ENCODE measurements at places on chromosomes 4 and X.
A peak's percentile ranks its signal among the peaks of the same experiment; 100 is the strongest.

- no peak for DNase-seq
Observed at GRCh38 chr4:12689457-12689856, 794.7 kb downstream of the RAB28 start.

- peak; percentile 3 for DNase-seq
Observed at GRCh38 chr4:25908491-25908901, 5.5 kb upstream of the SMIM20 start.

DNA sequence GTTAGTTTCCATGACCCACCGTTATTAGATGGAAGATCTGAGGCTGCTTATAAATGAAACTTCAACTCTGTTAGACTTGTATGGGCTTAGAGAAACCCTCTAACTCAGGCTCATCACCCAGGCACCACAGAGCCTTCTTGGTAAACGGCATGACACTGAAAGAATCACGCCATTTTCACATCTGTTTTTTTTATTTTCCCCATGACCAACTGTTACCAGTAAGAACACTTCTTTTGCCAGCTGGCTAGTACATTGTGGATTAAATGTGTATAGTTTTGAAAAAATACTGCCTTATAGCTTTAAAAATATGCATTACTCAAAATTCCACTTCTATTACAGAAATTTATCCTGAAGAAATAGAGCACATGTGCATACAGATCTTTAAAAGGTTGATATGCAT is 48.0 kb upstream of the APELA start:
- DNase-seq = no peak

GRCh38 chrX:69067841-69068240 is 97.4 kb downstream of the PJA1 start:
- no peak for DNase-seq

DNA sequence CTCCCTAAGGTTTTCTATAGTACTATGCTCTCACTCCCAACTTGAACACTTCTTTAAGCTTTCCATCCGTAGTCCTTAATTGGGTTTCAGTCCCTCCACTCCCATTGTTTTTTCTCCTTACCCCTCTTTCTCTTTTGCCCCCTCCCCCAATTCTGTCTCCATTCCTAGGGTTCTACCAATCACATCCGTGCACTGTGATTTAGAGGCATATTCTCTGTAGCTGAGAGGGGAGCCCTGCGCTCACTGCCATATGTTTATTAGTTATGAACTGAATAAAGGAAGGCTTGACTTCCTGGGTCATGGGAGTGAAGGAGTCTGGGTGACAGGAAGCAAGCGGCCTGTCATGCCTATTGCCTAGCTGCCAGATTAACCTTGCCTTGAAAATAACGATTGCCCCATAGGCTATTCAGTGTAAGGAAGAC is 471 bp downstream of the MCTS1 start:
- DNase-seq = peak; percentile 38

DNA sequence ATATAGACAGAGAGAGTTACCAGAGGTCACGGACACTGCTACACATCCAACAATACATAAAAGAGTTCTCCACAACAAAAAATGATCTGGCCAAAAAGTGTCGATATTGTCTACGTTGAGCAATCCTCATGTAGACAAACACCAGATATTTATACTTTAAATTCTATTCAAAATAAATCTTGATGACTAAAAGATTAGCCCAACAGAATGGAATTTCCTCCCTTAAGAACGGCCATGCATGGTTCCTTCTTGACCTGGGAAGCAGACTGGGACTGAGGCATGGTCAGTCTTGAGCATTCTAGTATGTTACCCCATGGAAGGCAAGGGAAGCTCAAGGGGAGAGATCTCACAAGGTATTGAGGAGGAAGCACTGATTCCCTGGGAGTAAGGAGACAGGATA is 43.5 kb downstream of the LHFPL1 start:
- no peak for DNase-seq

GRCh38 chr4:15186149-15186548 is 183.9 kb downstream of the CPEB2 start:
- no peak for DNase-seq

GRCh38 chr4:39855909-39856512 is 121.7 kb downstream of the PDS5A start:
- DNase-seq = no peak

GRCh38 chrX:136251041-136251991 is at the start of gene MAP7D3:
TSS of gene MAP7D3 (minus strand) at chrX:136251400. CDS start at chrX:136251358, 42 bp downstream.
- no peak for DNase-seq

- DNase-seq = no peak
Observed at GRCh38 chr4:158496030-158496741, 25.5 kb upstream of the RXFP1 start.

- DNase-seq = no peak
Observed at GRCh38 chr4:134645778-134646177, 444.2 kb upstream of the PABPC4L start.

GRCh38 chr4:155614111-155614762 is 52.4 kb upstream of the GUCY1A1 start:
- no peak for DNase-seq

DNA sequence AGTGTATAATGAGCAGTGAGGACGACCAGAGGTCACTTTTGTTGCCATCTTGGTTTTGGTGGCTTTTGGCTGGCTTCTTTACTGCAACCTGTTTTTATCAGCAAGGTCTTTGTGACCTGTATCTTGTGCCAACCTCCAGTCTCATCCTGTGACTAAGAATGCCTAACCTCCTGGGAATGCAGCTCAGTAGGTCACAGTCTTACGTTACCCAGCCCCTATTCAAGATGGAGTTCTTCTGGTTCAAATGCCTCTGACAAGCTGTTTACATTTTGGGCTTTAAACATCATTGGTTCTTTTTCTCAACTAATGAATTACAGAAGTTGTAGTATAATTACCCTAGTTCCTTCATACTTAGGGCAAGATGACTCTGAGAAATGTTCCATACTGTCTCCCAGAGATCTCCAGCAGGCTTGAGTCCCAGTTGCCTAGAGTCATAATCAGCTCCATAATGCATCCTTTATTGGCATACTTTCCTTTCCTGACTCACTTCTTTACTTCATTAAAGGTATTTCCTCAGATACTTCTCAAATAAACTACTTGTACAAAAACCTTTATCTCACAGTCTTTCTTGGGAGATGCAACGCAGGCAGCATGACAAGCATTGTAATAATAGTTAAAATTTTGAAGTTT is 136.5 kb downstream of the KDM6A start:
- no peak for DNase-seq

DNA sequence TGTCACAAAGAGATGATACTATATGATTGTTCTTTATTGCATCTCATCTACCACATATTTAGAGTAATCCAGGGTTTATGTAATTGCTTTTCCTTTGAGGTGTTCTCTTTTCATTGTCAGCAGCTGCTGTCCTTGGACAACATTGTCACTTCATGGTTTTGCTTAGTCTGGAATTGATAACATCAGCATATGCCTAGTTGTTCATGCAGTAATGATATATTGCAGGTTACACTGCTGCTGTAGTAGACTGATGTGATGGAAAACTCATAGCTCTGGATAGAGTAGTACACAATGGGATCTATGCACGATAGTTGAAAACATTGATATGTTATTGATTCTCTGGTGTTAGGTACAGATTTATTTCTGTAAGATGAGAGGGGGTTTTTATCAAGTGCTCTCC is 13.7 kb downstream of the NEIL3 start:
- no peak for DNase-seq

DNA sequence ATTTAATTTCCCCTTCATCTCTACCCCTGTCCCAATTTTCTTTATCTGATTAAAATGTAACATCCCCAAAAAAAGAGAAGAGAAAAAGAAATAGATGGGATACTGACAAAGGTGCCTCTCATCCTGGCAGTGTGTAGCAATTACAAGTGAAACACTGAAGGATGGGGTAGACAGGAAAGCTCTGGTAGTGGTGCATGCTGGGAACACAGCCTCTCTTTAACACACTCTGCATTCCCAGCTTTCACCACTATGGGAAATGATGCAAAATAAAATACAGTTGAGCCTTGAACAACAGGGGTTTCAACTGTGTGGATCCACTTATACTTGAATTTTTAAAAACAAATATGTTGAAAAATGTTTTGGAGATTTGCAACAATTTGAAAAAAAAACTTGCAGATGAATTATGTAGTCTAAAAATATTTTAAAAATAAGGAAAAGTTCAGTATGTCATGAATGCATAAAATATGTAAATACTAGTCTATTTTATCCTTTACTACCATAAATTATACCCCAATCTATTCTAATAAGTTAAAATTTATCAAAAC is 239.2 kb upstream of the DDX53 start:
- DNase-seq = no peak

DNA sequence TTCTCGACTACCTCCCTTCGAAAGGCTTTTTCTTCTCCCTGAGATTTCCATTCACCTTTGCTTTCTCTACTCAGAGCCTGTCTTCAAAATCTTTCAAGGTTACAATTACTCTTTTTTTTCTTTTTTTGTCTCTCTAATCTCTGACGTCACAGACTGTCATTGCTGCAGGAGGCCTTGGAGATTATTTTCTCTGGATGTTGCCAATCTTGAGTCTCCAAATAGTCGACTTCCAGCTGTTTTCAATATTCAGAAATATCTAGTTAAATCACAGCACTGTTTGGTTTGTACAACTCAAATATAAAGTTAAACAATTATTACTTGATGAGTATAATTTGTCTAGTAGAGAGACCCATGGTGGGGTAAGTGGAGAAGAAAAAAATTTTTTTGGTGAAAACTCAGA is 359.0 kb upstream of the BOD1L1 start:
- no peak for DNase-seq

DNA sequence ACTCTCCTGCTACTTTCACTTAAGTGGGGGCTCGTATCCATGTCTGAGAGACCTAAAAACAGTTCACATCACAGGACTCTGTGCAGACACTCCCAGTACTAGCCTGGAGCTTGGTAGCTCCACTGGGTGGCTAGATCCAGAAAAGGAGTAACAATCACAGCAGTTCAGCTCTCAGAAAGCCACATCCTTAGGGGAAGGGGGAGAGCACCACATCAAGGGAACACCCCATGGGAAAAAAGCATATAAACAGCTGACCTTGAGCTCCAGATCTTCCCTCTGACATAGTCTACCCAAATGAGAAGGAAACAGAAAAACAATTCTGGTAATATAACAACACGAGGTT is 175.8 kb downstream of the FAM13A start:
- no peak for DNase-seq

- DNase-seq = no peak
Observed at GRCh38 chrX:39811376-39811775, 286.4 kb downstream of the BCOR start.

GRCh38 chrX:120468071-120468470 is 1.0 kb downstream of the LAMP2 start:
- DNase-seq = no peak

DNA sequence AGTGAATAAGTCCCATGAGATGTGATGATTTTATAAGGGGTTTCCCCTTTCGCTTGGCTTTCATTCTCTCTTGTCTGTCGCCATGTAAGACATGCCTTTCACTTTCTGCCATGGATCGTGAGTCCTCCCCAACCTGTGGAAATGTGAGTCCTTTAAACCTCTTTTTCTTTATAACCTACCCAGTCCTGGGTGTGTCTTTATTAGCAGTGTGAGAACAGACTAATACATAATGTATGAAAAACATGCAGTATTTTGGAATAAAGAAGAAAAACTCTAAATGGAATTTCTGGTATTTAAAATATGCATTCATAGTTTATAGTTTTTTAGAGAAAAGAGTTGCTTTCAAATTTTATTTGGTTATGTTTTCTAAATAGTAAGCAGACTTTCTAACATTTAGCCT is 360.7 kb downstream of the PCDH7 start:
- no peak for DNase-seq

- no peak for DNase-seq
Observed at GRCh38 chrX:81201071-81201470, 642 bp downstream of the HMGN5 start.

- no peak for DNase-seq
Observed at GRCh38 chrX:153921070-153921469, 5.0 kb downstream of the ARHGAP4 start.

- DNase-seq = no peak
Observed at GRCh38 chr4:37799941-37800554, 26.4 kb upstream of the PGM2 start.

- no peak for DNase-seq
Observed at GRCh38 chr4:155571184-155571944, 95.3 kb upstream of the GUCY1A1 start.

- DNase-seq = no peak
Observed at GRCh38 chrX:9845578-9845952, 59.3 kb downstream of the SHROOM2 start.

DNA sequence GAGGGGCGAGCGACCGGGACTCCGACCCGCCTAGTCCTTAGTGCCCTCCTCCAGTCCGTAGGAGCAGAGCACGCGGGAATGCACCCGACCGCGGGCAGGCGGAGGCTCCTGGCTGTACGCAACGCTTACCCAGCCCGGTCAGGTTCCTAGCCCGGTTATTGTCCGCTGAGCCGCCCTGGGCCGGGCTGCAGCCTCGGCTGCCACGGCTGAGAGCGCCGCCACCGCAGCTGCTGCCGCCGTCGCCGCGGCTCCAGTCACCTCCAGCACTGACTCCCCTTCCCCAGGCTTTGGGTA is at the start of gene AMER1:
TSS of gene AMER1 (minus strand) at position 268 of the 294 bp plus-strand sequence. CDS start 12,422 bp downstream, outside the sequence.
- no peak for DNase-seq

DNA sequence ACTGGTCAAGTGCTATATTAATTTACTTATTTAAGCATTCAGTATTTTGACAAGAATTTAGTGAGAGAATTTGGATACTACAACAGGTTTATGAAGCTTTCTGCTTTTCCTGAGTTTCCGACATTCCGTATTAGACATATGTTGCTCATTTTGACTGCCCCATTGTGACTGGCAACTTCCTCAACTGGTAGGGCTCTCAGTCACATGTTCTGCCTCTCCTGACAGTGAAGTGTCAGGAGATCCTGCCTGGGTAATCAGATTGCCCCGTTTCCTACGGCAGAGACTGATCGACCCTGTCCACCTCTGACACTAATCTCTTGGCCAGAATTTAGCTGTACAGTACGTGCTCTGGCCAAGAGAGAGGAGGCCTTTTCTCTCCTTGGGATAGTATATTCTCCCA is 49.5 kb downstream of the CLNK start:
- DNase-seq = no peak

DNA sequence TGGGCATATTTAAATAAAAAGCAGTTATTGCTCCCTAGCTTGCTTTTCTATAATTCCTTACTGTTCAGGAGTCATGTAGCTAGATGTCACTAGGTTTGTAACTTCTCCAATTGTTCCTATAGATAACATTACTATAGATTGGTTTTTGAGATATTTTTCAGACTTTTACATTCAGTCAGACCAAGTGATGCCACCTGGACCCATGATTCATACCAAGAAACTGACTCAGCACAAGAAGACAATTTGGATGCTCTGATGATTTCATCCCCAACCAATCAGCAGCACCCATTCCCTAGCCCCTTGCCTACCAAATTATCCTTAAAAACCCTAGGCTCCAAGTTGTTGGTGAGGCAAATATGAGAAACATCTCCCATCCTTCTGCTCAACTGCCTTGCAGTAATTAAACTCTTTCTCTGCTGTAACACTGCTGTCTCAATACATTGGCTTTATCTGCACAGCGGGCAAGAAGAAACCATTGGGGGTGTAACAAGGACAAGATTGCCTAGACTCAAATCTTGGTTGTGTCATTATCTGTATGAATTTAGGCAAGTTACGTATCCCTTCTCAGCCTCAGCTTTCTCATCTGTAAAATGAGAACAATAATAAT is 11.8 kb upstream of the NEIL3 start:
- no peak for DNase-seq

- no peak for DNase-seq
Observed at GRCh38 chr4:112082954-112083586, 62.2 kb upstream of the FAM241A start.

Measured in NCI-H524 treated with DMSO at 0.1 percent for 48 hours (cell line).